ENCODE measurements at places on chromosomes 13 and 19. TPM values are rescaled to one million over a fixed set of nuclear protein-coding genes. Genes with fewer than 3 reads are reported as not detected.

Gene TMEM190
- total RNA-seq: not detected

DNA sequence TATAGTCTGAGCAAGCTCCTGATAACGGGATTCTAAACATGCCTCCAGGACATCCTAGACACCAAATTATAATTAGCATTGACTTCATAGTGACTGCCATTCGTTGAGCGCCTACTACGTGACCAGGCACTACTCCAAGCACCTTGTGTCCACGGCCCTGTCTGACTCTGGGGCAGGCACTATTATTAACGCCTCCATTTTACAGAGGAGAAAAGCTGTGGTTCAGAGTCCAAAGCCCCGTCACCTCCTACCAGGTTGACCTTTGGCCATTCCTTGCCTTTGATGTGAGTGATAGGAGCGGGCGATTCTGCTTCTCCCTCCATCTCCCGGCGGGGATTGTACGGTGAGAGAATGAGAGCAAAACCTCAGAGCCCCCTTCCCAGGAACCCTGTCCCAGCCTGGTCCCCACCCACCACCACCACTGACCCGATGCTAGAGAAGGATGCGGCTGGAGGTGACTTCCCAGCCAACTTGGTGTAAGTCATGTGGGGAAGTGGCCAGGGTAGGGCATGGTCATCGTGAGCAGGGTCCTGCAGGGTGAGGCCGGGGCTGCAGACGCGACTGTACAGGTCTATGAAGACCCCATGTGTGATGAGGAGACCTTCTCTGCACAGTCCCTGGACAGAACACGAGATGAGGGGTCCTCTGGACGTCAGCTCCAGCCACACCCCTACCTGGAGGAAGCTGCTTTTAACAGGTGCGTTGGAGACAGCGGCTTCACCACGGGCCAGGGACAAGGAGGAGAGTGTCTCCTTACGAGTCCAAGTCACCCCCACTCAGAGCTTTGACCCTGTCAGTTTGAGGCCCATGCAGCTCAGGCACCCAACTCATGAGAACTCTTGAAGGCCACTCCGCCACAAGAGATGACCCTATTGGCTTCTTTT is at the start of gene IGSF23:
Gene IGSF23 (plus strand): TSS at position 269 of the 884 bp plus-strand sequence. CDS start 83 bp downstream, at position 352.
- peaks cover 3% of the 10 kb centered on the region for H3K27me3 ChIP-seq
- no peaks in the 10 kb centered on the region for H3K4me1 ChIP-seq
- H3K27ac ChIP-seq: no peak within 1 kb of the TSS
- H3K4me3 ChIP-seq: no peak within 1 kb of the TSS
- DNase-seq: no peak
- H3K36me3 ChIP-seq: no peaks in the 10 kb centered on the region

- H3K4me3 ChIP-seq: no peak overlapping the region
- H3K27ac ChIP-seq: no peak overlapping the region
- H3K36me3 ChIP-seq: peaks cover 18% of the 10 kb centered on the region
- H3K4me1 ChIP-seq: peaks cover 66% of the 10 kb centered on the region
Observed at GRCh38 chr19:38670921-38671398, 23.5 kb downstream of the ACTN4 start.

Gene FBXO17
- not detected for total RNA-seq

DNA sequence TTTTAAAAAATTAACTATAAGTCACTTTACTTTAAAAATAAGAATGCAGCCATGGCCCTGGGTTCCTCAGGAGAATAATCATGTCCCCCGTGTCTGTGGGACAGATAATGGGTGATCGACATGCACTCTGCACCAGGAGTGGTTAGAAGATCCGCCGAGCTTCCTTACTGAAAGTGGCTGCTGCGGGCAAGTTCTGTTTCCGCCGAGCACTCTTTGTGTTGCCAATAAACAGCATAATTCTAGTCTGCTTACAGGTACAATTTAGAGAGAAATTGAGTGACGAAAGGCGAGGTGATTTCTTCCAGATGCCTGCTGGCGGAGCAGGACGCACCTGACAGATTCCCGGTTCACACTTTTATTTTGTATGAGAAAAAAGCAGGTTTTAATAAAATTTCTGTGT is 139.0 kb downstream of the SOX1 start:
- H3K27ac ChIP-seq: no peak overlapping the region
- peaks cover 6% of the 10 kb centered on the region for H3K4me1 ChIP-seq
- peaks cover 40% of the 10 kb centered on the region for H3K27me3 ChIP-seq
- H3K36me3 ChIP-seq: no peaks in the 10 kb centered on the region
- DNase-seq: no peak
- H3K4me3 ChIP-seq: no peak overlapping the region
